Urothelium cell line (cell line): ENCODE measurements at places on chromosomes 12 and 14.
A peak's percentile ranks its signal among the peaks of the same experiment; 100 is the strongest.

DNA sequence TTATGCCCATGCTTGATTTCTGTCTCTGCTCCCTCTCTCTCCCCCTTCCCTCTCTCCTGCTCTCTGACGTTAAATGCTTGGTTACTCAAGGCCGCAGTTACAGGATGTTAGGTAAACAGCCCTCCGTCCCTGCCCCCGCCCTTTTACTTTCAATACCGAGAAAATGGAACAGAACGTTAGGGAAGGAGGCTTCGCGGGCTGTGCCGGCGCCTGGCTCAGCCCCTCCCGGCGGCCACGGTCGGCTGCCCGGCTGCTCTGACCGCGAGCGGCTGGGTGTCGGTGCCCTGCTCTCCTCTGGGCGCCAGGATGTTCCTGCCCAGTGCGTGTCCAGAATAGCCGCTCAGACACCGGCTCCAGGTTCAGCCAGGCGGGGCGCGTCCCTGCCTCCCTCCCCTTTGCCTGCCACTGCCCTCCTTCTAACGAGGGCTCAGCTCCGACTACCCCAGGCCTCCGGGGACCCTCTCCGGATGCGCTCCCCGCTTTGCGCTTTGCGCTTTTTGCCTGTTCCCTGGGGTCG, 166.1 kb downstream of the ADCK1 start:
- DNase-seq = peak; percentile 60

GRCh38 chr12:68445824-68446223, 113.7 kb upstream of the MDM1 start:
- DNase-seq = no peak

GRCh38 chr14:21874946-21875345, 201.3 kb upstream of the OR4E1 start:
- DNase-seq = no peak

- DNase-seq = no peak
These were observed 52.7 kb downstream of the DAAM1 start for GRCh38 chr14:59241121-59241520.

GRCh38 chr14:54532111-54533012, 22.7 kb downstream of the CGRRF1 start:
- no peak for DNase-seq

- no peak for DNase-seq
These were observed 10.7 kb downstream of the GPR19 start for GRCh38 chr12:12685305-12685704.

DNA sequence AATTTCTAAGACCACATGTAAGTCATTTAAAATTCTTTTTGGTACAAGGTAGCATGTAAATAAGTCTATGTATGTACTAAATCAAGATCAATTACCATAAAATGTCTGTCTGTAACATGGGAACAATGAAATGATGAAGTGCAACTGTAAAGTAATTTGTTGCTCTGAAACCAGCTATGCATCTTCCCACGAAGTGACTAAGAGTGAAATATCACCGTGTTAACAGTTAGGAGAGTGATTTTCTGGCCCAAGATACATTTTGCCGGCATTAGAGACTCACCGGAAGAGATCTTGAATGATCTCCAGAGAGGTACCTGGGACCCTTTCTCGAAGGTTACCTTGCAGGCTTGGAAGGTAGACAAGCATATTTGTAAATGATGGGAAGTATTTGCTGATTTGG, 105.8 kb downstream of the SAMD4A start:
- DNase-seq = no peak

DNA sequence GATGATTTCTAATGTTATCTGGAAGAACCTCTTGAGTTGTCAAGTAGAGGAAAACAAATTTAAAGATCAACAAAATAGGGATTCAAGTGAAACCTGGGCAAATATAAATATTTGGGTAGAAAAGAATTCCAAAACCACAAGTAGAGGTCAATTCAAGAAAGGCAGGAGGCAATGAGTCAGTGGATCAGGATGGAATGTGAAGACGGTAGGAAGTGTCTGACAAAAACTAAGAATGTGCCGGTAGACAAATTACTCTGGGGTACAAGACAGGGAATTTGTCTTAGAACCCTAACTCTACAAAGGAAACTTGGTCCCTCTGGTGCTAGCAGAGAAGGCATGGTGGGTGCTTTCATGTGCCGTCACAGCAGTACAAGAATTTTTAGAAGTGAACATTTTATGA, 13.6 kb downstream of the ABCD2 start:
- DNase-seq = peak; percentile 70

DNA sequence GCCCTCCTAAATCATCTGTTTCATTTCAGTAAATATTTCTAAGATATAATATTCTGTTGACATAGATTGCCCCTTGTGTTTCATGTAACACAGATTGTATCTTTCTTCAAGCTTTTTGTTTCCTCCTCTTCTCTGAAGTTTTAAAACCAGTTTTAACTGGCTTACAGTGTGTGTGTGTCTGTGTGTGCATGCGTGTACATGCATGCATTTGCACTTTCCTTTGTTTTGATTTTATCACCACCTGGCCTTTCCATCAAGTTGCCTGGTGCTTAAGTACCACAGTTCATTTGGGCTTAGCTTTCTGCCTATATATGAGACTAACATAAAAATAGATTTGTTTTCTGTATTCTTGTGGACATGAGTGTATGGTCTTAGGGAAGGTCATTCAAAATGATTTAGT, 31.9 kb downstream of the ETNK1 start:
- DNase-seq = no peak

DNA sequence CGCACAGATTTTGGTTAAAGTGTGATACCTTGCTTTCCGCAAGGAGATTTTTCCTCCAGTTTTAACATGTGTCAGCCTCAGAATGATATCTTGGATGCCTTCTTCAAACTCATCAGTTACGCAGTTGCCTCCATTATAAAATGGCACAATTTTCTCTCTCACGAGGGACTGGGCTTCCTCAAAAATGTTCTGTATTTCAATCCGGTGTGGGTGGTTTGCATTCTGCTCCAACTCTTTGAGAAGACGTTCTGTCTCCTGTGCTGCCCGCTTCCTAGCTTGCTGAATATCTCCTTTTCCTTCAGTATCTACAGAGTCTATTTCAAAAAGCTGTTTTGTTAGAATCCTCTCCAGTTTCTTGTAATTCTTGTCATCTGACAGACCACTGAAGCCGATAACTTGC, 1.8 kb downstream of the BAG5 start:
- DNase-seq = no peak

GRCh38 chr12:54024581-54025305, 3.5 kb upstream of the HOXC6 start:
- DNase-seq = no peak

DNA sequence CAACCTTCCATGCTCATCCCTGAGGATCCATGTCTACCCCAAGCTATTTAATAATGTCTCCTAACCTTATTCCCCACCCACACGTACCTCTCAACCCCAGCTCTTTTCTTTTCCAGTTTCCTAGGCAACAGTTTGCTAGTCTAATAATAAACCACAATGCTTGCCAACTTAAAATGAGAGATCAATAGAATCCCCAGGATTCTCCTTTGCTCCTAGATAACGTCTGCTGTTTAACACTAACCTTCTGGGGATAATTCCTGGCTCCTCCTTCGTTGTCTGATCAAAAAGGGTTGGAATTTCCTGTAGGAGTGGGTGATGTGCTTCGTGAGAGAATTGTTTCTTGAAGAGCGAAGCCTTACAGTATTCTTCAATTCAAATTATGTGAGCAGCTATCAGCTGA, 42.2 kb upstream of the DBX2 start:
- DNase-seq = no peak

GRCh38 chr12:58033831-58034230, 92.5 kb downstream of the ATP23 start:
- DNase-seq = no peak
